ENCODE measurements at places on chromosomes 7 and 10.

DNA sequence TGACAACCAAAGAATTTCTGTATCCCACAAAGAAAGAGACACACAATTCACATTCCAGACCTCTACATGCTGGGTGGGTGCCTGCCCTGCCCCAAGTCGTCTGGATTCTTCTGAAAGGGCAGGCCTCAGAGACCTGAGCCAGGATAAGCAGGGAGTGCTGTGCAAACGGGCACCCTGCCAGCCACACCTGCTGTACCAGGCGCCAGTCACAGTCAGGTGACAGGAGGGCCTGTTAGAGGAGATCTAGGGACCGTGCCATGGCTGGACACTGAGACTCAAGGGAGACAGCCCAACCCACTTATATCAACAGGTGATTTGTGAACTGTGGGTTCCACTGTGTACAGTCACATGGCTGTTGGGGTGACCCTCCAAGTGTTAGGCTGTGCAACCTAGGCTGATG is 103.1 kb upstream of the AFAP1L2 start:
- DNase-seq, result no peak

- DNase-seq, result peak; percentile 94
Measured at GRCh38 chr10:5565671-5566581, 41.2 kb downstream of the CALML3 start.

- no peak for DNase-seq
Measured at GRCh38 chr7:143901332-143901667, 676 bp downstream of the TCAF1 start.

DNA sequence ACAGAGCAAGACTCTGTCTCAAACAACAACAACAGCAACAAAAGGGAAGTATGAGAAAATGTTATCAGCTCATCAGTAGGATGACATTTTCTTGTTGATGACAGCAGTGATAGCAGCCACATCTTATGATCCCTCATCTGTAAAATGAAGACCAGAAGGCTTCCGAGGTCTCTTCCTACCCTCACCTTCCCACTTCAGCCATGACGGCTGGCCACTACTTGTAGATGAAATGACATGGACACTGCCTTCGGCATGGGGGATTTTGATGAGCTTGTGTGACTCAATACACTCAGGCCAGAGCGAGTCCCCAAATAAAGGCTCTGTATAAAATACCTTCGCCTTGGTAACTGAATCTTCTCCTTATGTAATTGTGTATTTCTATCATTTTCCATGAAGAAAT is 6.7 kb downstream of the ECHDC3 start:
- DNase-seq, result no peak

DNA sequence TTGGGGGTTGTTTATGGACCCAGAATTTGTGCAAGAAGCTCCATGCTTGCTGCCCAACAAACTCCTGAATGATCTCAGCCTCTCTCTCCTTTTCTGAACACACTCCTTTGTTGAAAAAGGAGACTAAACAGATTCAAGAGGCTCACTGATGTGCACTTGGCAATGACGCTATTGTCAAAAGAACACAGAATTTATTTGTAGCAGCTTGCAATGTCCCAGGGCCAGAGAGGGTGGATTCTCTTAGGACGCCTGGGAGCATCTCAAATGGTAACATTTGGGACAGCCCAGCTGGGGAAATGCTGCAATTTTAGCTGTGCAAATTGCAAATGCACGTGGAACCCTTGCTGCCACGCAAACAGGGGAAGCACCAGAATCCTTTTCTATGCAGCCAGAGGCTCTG is 79.9 kb downstream of the GPR26 start:
- no peak for DNase-seq

DNA sequence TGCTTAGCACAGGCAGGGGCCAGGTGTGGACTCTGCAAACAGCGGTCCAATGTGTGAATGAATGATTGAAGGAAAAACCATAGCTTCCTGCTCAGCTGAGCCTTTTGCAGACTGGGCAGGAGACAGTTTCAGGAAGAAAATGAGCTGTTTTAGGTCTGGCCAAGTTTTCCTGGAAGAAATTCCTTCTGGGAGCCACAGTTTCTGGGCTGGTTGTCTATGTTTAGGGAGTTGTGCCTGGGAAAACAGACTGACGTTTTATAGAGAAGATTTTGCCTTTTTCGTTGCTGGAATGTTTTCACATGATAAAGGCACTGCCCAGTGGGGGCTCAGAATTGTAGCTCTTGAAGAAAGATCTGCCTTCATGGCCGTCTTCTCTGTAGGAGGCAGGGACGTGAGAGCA is 255.1 kb downstream of the CCSER2 start:
- DNase-seq, result no peak

GRCh38 chr10:102409604-102410428 is 8.8 kb downstream of the PSD start:
- no peak for DNase-seq

- peak; percentile 28 for DNase-seq
Measured at GRCh38 chr10:122850705-122851640, 5.3 kb upstream of the CUZD1 start.

DNA sequence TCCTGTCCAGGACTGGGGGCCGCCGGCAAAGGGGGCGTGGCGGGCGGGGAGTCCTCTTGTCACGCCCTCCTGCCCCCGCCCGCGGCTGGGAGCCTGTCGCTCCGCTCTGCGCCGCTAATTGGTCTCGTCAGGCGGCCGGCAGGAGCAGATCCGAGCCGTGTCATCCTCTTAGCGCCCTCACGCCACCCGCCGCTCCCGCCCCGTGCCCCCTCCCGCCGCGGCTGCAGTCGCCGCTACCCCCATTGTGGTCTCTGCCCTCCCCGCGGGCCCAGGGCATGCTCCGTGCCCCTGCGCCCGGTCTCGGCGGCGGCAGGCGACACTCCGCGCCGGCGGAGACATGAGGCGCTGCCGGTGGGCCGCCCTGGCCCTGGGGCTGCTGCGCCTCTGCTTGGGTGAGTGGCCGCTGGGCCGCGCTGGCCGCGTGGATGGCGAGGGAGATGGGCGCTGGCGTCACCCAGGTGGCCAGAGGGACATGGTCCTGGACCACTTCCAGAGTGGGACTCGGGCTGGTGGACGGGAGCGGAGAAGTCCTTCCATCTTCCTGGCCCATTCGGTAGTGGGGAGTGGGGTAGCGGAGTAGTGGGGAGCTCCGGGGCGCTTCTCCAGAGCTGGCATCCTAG is at the start of gene CDHR1:
CDHR1 (plus strand) TSS at position 114 of the 620 bp plus-strand sequence; CDS start at position 338, 224 bp downstream.
- peak; percentile 14 for DNase-seq

DNA sequence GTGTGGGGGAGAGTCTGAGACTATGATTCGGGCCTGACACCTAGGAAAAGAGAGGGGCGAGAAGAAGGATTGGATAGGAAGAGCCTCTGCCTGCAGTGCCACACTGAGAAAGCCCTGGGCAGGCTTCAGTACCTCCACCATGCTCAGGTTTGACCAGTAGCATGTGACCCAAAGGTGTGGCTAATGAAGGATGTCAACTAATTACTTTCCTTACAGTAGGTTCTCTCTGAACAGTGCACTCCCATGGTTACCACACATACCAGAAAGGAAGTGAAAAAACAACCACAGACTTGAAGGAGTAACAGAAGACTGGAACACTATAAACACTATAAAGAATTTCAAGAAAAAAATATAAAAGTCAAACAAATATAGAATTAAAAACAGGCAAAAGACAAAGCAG is 46.2 kb downstream of the SEM1 start:
- no peak for DNase-seq

Measured in EL (cell line).